Naive thymus-derived CD8-positive, alpha-beta T cell (primary cell): ENCODE measurements at places on chromosomes 11 and 22.

- DNase-seq = no peak
These were observed 25.5 kb upstream of the TMEM45B start for GRCh38 chr11:129790106-129790505.

GRCh38 chr22:36770513-36771231 is 5.2 kb downstream of the IFT27 start:
- DNase-seq = no peak

- DNase-seq = no peak
These were observed 75.4 kb downstream of the ZBTB16 start for GRCh38 chr11:114134870-114135269.

- DNase-seq = no peak
These were observed 58.5 kb upstream of the ANO1 start for GRCh38 chr11:70019576-70020011.

GRCh38 chr22:50173311-50173982 is 2.9 kb downstream of the PANX2 start:
- no peak for DNase-seq

GRCh38 chr11:129637983-129638776 is 177.5 kb upstream of the TMEM45B start:
- DNase-seq = no peak

- no peak for DNase-seq
These were observed 252.8 kb downstream of the JRKL start for GRCh38 chr11:96642583-96642982.

DNA sequence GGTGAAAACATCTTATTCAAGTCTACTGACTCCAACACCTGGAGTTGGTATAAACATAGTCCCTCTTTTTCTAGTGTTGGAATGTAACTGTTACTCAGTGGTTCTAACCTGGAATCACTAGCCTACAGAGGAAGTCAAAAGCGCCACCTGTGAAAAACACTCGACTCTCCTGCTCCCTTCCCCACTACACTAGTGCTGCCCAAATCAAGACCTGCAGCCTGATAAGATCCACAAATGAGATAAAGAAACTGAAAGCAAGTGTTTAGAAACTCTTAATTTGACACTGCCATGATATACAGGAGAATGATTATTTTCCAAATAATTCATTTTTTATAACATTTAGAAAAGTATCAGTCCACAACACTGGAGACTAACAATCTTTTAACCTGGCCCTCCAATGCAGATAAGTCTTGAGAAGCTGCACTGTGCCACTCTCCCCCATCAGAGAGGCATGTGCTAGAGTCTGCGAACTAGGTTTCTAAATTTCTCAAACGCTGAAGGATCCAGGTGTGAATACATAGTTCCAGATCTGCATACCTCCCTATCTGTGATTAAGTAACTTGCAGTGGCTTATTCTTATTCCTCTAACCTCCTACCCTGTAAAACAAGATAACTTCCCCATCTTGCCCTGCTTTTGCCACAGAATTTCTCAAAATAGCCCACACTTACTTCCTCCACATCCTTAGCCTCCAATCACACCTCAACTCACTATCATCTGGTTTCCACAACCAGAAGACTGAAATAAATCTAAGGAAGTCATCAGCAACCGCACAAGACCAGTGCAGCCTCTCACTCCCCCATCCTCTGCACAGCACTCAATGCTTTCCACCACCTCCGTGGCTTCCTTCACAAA is 88.1 kb downstream of the RRAS2 start:
- no peak for DNase-seq

DNA sequence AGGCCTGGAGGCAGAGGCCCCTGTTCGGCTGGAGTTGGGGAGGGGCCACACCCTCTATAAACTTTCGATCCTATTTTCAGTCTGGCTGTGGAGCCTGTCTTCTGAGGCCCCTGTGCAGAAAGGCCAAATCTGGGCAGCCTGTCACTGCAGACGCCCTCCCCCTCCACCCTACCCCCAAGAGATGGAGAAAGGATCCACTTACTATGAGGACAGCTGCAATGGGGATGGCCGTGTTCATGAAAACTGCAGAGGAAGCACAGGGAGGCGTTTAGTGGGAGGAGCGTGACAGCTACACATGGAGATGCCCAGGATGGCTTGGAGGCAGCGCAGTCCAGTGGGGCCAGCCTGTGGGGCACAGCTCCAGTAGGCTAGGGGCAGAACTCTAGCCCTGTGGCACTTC is 43.5 kb upstream of the KCNJ11 start:
- DNase-seq = no peak
